ENCODE measurements at places on chromosomes 6 and 20.

- DNase-seq, result no peak
Measured at GRCh38 chr6:170407932-170408331, 101.4 kb downstream of the FAM120B start.

DNA sequence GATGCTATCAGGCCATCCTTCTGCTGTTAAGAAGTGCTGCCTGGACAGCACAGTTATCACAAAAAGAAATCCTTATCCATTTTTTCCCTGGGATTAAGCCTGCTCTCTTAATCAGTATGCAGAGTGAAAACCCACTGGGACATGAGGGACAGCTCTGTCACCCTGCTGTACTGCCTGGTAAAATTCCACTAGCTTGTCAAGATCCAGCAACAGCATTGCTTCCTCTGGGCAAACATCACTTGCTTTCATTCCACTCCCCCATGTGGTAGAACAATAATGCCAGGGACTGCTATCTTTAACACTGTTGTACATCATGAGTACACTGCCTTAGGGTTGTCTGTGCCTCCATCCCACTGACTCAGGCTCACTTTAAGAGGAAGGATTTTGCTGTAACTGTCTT, 331.3 kb downstream of the KIF16B start:
- no peak for DNase-seq

DNA sequence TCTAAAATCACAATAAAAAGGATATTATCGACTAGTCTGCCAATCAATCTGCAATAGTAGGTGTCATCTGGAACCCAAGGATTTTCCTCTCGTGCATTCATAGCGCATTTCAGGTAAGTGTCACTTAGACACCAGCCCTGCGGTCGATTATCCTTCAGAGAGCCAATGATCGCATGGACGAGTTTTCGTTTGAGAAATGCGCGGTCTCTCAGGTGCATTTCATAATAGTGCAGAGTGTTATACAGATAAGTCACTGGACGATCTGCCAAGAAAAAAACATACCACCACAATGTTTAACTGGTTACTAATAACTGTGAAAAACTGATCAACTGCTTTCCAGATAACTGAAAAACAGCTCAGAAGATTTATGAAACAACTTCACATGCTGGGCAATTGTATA, 21.0 kb downstream of the ARG1 start:
- DNase-seq, result no peak

DNA sequence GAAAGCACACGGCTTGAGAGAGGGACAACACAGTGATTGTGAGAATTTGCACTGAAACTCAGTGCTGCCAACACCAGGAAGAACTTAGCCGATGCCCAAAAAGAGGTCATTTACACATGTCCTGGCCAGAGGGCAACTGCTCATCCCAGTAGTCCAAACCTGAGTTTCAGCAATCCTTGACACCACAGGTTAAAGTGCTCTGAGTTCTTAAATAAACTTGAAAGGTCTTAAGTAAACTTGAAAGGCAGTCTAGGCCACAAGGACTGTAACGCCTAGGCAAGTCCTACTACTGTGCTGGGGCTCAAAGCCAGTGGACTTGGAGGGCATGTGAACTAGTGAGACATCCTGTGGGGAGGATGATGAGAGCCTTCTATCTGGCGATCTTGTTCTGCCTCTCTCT, 14.1 kb downstream of the SNX14 start:
- no peak for DNase-seq

- no peak for DNase-seq
Measured at GRCh38 chr6:15843764-15844163, 180.9 kb upstream of the DTNBP1 start.

- DNase-seq, result no peak
Measured at GRCh38 chr6:30061858-30062458, 893 bp downstream of the POLR1H start.

- no peak for DNase-seq
Measured at GRCh38 chr6:125099211-125100073, 54.1 kb upstream of the TPD52L1 start.

GRCh38 chr6:133254552-133255228, 13.5 kb downstream of the EYA4 start:
- no peak for DNase-seq

GRCh38 chr20:25525867-25526266, 59.5 kb downstream of the NINL start:
- no peak for DNase-seq

DNA sequence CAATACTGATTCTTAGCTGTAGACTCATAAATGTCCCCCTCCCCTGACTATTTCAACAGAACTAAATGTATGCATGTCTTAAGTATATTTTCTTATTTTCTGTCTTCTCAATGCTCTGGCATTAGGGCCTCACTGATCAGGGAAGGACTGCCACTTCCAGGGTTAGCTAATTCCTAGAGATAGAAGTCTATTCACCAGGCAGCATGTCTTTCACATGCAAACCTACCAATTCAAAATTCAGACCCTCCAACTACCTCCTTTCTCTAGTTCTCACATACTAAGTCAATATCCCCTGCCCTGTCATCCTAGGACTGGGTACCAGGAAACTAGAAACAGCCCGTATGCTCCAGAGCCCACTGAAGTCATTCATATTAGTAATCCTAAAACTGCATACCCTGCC, 132.3 kb downstream of the RALGAPA2 start:
- no peak for DNase-seq

GRCh38 chr20:49570828-49571552, 3.1 kb upstream of the PTGIS start:
- DNase-seq, result no peak

- DNase-seq, result no peak
Measured at GRCh38 chr20:58130156-58130555, 98.3 kb downstream of the ANKRD60 start.

DNA sequence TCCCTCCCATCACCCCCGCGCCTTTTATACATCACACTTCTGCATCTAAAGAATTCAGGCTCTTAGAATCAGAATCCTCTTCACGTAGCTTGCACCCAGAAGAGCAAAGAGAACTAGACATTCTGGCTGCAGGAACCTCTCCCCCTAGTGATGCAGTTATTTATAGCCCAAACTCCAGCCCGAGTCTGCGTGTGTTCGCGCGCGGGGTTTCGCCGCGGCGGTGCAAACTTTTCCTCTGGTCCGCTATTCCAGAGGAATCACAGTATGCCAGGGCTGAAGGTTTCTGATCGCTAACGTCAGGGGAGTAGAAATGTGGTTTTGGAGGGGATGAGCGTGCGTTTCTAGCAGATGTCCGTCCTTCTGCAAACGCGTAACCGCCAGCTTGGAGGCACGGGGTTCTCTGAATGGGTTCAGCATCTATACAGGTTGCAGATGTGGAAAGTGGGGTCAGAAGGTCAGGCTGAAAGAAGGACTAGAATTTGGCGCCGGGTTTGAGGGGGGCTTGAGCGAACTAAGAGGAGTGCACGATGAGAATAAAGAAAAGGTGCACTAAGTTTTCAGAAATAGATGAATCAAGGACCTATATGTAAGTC, 1.8 kb downstream of the EPHA7 start:
- no peak for DNase-seq

DNA sequence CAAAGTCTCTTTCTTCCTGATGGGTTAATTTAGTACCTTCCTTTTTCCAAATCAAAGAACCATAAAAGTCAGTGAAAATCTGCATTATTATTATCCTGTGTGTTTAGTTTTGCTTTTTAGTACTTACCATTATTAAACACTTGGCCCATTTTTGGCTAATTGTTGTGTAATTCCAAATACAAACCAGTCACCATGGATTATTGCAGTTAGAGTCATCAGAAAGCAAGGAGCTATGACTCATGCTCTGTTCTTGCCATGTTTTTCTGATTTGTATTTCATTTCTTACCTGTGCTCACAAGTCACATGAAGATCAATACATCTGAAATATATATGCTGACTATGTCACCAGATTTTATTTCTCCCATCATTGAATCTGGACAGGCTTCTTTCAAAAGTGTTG, 31.3 kb downstream of the SLC22A3 start:
- no peak for DNase-seq

DNA sequence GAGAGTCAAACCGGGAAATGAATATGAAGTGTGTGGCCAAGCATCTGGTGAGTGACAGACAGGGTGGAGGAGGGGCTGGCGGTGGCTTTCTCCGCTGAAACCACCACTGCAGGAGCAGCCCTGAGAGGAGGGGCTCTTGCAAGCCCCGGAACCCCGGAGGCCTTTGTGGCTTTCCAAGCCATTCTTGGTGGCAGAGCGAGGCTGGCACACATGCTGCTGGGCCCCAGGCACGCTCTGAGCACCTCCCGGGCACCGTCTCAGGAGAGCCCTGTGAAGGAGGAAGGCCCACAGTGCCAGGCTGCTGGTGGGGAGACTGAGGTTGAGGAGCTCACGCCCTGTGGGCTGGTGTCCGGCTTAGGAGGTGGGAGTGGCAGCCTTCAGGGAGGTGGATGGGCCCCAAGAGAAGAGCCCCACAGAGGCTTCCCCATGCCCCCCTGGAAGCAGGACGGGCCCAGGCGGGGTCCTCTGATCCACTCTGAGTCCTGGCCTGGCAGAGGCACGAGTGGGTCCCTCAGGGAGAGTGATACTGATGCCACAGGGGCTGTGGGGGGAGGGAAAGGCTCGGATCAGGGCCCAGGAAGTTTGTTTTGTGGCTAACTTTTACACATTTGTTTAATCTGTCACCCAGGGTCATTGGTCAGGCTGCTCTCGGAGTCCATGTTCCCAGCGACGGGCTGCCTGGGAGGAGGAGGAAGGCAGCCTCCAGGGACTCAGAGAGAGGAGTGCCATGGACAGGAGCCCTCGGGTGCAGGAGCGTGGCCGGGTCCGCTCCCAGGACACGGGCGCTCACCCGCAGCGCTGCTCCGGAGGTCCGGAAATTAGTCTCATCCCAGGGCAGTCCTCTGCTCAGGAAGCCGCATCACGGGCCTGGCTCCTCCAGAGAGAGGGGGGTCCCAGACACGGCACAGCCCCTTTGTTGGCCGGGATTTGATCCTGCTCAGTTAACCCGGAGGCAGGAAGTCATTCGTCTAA, 170.7 kb downstream of the ERMARD start:
- DNase-seq, result peak; percentile 10

GRCh38 chr6:139243536-139243935, 48.3 kb downstream of the TXLNB start:
- DNase-seq, result no peak

DNA sequence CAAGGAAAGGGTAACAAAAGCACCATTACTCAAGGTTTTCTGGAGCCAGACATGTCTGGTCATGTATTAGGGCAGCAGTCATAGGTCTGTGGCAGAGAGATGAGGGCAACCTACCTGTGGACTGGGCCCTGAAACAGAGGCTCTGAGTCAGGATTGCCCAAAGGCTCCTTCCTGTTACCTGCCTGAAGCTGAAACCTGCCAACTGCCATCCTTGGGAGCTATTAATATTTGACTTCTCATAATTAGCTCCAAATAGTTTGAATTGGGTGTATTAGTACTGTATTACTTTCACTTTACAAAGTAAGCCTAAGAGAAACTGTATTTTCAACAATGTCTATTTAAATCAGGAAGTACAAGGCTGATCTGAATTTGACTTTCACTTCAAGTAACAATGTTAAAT, 72.0 kb upstream of the TBX18 start:
- DNase-seq, result no peak

DNA sequence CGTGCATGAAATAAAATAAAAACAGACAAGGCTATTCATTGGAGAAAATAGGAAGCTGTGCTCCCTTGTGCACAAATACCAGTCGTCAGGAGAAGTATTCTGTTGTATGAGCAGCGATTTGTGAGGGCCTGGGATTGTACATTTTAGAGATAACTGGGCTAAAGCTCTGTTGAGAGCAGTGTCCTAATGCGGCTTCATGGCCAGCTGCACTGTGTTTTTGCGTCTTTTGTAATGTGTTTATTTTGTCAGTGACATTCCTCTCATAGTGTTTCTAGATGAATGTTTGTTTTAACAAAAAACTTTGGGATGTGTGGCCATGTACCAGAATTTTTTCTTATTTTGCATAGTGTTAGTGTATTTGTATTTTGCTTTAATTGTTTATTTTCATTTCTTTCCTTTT, 14.8 kb downstream of the ERMARD start:
- no peak for DNase-seq

DNA sequence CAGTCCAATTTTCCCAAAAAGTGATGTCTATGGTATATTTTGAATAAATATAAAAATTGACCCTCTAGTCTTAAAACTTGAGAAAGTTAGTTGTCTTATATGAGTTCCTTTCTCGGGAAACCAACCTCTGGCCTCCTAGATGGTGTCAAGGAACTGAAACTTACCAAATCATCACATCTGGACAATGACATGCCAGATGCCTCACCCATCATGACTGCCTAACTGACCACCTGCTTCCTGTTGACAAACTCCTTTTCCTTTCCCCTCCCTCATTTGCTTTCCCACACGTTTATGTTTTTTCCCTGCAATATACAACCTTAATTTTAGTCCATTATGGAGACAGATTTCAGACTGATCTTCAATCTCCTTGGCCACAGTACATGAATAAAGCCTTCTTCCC, 731.0 kb downstream of the EPHA7 start:
- no peak for DNase-seq

- DNase-seq, result no peak
Measured at GRCh38 chr6:136658711-136659110, 108.5 kb upstream of the MAP7 start.

DNA sequence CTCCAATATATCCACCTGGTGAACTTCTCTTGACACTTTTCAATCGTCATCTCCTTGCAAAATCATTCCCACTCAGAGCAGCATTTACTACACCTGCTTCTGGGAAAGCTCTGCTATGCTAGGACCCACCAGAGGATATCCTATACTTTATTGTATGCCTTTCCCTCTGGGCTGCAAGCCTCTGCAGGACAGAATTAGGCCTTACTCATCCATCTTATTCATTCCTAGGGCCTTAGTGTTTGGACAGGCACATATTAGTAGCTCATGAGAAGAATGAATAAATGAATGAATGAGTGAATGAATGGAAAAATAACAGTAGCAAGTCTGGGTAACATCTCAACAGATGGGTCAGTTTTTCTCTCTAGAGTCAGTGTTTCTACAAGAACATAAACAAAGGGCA, 216.1 kb downstream of the MAFB start:
- no peak for DNase-seq

- no peak for DNase-seq
Measured at GRCh38 chr6:21265034-21265729, 328.4 kb upstream of the SOX4 start.

GRCh38 chr6:139748353-139749146, 374.1 kb upstream of the CITED2 start:
- DNase-seq, result no peak

- no peak for DNase-seq
Measured at GRCh38 chr6:12105271-12105670, 93.2 kb downstream of the HIVEP1 start.

DNA sequence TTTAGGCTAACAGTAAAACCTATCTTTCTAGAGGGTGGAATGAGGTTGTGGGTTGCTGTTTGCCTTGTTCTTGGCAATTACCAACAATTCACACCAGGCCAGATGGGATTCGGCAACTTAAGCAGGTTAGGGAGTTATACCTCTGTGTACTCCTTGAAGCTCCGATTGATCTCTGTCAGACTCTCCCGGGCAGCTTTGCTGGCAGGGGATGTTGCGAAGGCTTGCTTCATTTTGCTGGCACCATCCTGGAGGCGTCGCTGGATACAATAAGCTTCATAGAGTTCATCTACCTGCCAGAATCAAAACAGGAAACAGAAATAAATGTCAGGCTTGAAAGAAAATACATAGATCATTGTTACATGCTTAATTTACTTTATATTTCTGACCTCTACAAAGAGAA, 66.4 kb upstream of the ARMH2 start:
- DNase-seq, result no peak

Measured in stimulated activated CD8-positive, alpha-beta memory T cell treated with anti-CD3 and anti-CD28 coated beads, Interleukin-7, amount 100 ng/mL, for 24 hours (primary cell).